NCI-H524 treated with DMSO at 0.1 percent for 48 hours (cell line): ENCODE measurements at places on chromosomes 7 and 10.

- no peak for DNase-seq
Observed at GRCh38 chr10:60032723-60033122, 126.4 kb upstream of the CCDC6 start.

DNA sequence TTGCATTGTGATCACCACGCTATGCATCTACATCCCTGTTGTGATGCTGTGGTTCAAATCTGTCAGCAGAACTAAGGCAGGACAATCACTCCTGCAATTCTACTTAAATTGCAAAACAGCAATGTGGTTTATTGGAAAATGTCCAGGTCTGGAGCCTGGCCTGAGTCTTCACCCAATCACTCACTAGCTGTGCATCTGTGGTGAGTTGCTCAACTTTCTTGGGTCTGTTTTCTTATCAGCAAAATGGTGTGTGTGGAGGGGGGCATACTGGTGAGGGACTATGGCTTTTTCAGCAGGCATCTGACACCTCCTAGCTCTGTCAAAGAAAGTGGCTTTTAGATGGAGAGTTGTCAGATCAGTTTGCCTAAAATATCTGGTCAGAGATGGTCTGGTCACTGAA is 108.3 kb upstream of the FEZF1 start:
- no peak for DNase-seq

DNA sequence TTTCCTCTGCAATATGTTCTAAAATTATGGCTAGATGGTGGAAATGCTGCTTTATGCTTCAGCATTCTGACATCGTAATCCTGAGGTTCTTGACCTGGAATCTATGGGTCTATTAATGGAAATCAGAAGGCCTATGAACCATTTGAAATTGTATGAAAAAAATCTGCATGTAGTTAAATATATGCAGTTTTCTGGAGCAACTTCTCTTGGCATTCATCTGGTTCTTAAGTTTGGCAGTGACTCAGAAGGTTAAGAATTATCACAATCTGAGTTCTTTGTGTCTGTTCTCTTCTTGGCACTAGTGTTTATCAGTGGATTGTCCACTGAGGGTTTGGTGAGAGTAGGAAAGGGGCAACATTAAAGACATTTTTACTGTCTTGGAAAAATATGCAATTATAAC is 71.1 kb upstream of the FZD1 start:
- DNase-seq, result no peak

- peak; percentile 44 for DNase-seq
Observed at GRCh38 chr7:148242294-148242821, 348.2 kb upstream of the C7orf33 start.

DNA sequence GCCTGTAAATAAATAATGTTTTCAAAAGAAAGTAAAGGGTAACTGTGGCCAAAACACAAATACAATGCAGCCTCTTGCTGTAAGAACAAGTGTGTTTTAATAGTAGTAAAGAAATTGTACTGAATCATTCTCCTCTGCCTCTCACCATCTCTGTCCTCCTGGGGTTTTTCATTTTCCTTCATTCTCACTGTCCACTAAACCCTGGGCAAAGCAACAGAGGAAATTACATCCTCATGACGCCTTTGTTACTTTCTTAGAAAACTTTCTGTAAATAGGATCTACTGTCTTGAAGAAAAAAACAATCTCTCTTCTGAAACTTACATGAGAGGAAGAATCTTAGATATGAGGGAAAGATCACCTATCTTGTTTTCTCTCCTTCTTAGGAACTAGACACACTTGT is 54.6 kb downstream of the ASB4 start:
- no peak for DNase-seq

GRCh38 chr10:91006001-91006751 is 85.3 kb upstream of the ANKRD1 start:
- no peak for DNase-seq

DNA sequence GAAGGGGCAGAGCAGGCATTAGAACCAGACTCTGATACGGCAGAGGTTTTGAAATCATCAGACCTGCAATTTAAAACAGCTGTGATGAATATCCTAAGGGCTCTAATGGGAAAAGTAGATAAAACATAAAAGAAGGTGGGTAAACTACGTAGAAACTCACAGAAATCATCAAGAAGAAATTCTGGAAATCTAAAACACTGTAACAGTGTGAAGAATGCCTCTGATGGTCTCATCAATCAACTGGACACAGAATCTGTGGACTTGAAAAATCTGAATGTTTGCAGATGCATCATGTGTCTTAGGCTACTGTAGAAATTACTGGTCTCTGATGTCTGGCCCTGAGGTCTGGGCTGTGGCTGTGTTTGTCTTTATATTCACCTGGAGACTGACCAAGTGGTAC is 173.0 kb upstream of the NPS start:
- no peak for DNase-seq

GRCh38 chr7:129643550-129644170 is 32.1 kb downstream of the NRF1 start:
- no peak for DNase-seq

DNA sequence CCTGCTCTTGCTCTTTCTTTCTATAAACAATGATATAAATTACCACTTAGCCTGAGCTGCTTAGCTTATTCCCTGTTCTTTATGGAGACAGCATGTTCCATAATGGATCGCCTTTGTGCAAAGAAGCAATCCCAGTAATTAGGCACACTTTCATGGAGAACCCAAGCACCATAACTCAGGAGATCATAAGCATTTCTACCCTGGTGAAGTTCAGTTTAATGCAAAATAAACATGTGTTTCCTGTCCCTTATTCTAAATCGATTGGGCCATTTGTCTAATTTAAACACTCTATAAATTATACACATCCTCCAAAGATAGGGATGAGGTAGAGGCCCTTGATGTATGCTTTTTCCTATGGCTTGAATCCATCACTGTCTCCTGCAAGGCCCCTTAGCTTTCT is 75.8 kb upstream of the TMEM72 start:
- no peak for DNase-seq

GRCh38 chr7:36260481-36260880 is 107.4 kb downstream of the EEPD1 start:
- DNase-seq, result no peak

DNA sequence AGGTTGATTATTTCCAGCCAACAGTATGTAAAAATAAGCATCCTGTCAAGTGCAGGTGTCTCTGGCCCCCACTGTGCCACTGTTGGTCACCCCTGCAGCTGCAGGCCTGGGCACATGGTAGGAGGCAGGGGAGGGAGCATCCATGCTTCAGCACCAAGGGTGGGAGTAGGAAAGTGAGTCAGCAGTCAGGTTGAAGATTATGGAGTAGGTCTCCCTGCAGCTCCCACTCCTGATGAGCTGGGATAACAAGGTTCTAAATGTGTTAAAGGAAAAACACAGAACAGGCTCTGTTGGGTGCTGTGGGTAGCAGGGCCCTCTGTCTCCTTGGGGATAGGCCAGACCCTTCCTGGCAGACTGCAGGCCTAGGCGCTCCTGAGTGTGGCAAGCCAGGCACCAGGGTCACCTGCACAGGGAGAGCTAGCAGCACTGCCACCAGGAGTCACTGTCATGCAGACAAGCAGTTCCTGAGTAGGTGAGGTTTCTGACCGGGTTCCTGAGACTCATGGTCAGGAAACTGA is 59.3 kb downstream of the NUDCD3 start:
- no peak for DNase-seq

DNA sequence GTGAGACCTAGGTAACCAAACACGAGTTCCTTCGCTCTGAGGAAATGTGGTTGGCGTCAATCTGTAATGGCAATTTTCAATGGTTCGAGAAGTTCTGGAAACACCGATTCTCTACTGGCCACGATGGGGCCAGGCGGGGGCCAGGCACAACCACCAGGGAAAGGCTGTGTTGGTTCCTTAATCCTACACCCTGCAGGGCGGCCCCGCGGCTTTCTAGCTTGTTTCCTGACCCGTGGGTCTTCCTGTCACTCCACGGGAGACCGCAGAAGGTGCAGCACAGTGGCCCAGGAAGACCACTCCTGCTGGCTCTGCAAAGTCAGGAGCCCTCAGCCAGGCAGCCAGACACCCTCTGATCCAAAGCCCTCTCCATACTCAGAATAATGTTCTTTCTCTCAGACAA is 113.4 kb downstream of the FGFR2 start:
- no peak for DNase-seq

DNA sequence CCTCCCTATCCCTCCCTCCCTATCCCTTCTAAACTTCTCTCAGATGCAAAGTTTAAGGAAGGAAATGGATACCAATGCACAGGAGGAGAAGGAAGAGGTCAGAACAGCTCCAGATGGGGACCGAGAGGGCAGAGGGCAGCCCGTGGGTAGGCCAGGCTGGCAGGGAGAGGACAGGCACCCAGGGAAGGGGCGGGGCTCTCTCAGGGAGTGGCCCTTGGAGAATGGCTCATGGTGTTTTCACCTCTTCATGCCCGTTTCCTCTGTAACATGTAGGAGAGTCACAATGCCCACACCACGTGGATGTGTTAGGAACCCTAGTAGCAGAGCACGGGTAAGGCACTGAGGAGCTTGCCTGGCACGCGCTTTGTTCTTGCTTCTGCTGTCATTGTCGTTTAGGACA is 264.5 kb downstream of the CELF2 start:
- no peak for DNase-seq

DNA sequence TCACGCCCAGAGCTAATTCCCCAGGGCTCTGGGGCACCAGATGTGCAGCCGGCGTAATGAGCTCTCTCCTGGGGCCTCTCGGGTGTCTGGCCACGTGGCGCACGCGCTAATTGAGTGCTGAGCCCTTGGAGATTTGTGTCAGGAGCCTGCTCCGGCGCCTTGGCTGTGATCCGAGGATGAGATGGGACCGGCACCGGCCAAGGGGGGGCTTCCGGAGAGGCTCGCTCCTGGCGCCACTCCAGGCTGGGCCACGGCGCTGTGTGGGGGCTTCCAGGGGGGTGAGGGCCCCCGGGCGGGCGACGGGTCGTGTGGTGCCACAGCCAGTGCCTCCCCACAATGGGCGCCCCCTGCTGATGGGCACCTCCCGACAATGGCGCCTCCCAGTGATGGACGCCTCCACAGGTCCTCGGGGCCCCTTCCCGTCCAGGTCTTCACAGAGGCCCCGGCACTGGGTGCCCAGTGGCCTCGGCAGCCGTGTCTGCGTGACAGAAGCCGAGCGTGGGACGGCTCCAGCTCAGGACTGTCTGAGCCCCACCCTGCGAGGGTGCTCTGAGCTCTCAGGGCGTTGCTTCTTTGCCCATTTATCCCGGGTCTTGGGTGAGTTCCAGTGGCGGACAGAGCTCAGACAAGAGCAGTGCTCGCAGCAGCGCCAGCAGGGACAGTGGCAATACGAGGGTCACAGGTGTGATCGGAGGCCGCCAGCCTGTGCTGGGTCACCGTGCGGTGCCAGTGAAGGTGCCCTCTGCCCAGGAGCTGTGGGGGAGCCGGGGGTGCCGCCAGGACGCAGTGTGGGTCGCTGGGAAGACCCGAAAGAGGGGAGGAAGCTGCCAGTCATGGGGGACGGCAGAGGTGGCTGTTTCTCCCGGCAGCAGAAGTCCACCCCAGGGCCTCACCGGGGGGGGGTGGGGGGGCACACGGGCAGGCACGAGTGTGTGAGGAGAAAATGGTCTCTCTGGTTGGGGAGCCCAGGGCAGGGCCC is 8.2 kb upstream of the NKX6-2 start:
- DNase-seq, result peak; percentile 33

DNA sequence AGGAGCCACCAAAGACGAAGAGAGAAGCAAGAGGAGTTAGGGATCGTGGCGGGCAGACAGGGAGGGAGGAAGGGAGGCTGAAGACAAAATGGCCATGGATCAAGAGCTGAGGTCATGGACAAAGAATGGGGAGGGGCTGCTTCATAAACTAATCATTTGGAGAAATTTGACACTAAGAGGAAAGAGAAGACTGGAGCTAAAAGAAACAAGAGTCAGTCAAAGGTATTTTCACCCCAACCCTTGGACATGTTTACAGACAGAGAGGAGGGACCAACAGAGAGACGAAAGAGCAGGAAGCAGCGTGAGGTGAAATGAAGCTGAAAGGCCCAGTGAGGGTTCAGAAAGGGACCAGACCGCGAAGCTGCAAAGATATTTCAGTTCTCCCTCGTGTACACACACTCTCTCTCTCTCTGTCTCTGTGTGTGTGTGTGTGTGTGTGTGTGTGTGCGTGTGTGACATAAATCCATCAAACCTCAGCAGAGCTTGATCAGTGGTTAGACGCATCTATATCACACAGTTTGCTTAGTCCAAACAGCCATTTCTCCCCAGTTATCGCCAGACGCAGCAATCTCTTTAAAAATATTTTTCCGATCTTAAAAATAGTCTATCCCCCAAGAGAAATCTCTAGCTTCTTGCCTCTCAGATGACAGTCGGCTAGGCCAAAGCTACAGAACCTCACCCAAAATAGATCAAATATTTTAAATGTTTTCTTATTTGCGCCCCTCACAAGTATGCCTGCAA is 12.5 kb upstream of the CALD1 start:
- no peak for DNase-seq
